ENCODE measurements at places on chromosomes 2 and 18.
A peak's percentile ranks its signal among the peaks of the same experiment; 100 is the strongest.

- no peak for DNase-seq
Observed at GRCh38 chr2:165743442-165743841, 50.6 kb downstream of the GALNT3 start.

DNA sequence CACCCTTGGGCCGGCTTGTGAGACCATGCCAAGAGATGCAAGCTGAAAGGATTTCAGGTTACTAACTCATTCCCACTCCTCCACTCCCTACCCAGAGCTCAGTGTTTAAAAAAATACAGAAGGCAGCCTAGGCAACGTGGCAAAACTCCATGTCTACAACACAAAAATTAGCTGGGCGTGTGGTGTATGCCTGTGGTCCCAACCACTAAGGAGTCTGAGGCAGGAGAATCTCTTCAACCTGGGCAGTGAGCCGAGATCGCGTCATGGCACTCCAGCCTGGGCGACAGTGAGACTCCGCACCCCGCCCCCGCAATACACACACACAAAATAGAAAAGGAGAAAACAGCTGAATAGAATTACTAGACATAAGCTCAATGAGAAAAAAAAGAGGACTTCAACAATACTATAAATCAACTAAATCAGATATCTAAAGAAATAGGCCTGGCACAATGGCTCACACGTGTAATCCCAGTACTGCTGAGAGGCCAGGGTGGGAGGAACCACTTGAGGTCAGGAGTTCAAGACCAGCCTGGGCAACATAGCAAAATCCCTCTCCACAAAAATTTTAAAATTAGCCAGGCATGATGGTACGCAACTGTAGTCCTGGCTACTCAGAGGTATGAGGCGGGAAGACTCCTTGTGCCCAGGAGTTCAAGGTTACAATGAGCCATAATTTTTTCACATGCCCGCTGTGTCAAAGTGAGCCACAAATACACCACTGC lies 10.1 kb downstream of the IWS1 start:
- no peak for DNase-seq

GRCh38 chr2:153218851-153219250 lies 259.7 kb downstream of the RPRM start:
- DNase-seq = no peak

DNA sequence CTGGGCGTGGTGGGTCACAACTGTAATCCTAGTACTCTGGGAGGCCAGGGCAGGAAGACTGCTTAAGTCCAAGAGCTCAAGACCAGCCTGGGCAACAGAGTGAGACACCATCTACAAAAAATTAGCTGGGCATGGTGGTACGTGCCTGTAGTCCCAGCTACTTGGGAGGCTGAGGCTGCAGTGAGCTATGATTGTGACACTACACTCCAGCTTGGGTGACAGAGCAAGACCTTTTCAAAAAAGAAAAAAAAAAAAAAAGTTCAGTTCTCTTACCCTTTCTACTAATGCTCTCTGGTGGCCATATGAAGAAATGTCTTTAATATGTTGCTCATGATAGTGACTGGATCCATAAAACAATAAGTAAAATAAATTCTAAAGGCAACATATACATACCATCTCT lies 14.9 kb downstream of the TYW5 start:
- DNase-seq = peak; percentile 2

DNA sequence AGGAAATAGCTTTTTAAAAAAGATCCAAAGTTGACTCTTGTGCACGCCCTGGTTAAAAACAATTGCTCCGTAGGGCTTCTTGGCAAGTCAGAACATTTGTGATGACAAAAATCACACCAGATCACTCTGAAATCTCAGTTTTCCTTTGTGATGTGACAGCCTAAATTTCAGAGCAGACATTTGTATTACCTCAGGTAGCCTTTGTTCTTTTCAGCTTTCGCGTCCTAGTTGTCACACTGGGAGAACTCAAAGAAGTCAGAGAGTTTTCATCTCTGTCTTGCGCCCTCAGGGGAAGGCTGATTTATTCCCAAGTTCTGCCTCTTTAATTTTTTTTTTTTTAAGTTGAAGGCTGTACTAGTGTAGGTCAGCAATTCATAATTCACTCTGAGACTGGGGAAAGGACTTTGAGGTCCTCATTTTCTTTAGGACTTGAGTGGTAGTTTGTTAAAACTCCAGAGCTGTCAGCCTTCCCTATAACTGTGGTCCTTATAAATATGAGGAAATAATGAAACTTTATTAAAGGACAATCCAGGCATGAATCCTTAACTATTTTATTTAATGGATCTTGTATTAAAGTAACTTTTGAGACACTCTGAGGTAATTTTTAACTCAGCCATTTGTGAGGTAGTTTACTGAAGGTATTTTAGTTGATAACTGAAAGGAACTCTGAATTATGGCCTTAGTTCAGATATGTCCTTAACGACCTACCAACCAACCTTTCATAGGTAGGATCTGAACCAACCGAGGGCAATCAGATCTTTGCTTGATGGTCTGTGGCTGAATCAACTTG lies 525.1 kb upstream of the FAM98A start:
- no peak for DNase-seq

DNA sequence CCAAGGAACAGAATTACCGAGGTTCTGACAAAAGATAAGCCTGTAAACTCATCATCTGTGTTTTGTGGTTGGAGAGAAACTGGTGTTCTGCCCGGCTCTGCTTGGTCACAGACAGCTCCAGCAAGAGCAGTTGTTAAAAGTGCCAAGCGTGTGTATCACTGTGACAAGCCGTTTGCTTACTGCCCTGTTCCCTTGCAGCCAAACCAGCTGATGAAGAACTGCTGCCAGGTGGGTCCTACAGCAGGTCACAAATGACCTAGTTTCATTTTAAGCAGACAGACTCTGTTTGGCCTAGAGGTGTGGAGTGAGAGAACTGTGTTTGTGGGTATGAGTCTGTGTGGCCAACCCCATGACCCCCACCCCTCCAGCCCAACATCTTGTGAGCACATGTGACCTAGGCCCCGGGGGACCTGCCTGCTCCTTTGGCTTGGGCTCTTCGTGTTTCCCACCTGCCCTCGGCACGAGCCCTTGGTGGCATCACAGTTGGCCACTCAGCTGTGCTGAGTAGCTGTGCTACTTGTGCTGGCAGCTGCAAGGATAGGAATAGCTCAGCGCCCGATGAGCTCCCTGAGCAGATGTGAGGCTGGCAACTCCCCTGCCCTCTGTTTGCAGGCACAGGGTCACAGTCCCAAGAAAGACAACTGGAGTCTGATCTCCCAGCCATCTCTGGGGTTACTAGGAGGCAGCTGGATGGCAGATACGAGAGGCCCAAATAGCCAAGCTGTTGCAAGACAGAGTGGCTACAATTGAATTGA lies 9.7 kb downstream of the OXER1 start:
- no peak for DNase-seq

Measured in NCI-H1417 treated with DMSO at 0.1 percent for 48 hours (cell line).